ENCODE measurements at places on chromosomes 3 and 15.

- no peak for DNase-seq
These were observed 40.0 kb upstream of the RBMS3 start for GRCh38 chr3:29240887-29241286.

- peak; percentile 53 for DNase-seq
These were observed 14.2 kb downstream of the EIF4E3 start for GRCh38 chr3:71710906-71711494.

DNA sequence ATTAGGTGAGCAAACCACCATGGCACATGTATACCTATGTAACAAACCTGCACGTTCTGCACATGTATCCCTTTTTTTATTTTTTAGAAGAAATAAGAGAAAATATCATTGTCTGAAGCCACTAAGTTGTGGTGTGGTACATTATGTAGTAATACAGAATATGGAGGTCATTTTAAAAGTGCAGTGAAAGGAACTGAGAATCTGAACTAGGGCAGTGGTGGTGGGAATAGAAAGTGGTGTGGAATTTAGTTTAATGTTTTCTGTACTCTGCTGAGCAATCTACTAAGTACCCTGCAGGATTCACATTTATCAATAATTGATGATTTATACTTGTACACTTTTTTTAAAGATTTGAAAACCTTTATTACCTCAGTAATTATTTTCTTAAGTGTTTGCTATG, 283.5 kb downstream of the CHL1 start:
- no peak for DNase-seq

DNA sequence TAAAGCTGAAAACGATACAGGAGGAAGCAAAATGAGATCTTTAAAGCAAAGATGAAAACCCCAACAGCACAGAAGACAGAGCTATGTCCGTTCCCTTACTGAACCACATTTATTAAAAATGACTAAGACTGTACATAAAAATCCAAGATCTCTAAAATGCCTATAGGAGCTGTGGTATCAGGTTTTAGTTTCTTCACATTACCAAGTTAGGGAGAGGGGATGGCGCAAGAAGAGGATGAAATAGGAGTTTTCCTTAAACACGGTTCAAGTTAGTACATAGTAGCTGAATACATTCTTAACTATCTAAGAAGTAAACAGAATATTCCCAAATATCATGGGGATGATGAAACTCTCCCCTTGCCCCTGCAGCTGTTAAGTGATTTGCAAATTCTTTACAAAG, 6.3 kb downstream of the EOMES start:
- DNase-seq = no peak

GRCh38 chr3:184154885-184155643, at the start of gene DVL3:
DVL3 (plus strand) TSS chr3:184155377; CDS start chr3:184155636, 259 bp downstream.
- peak; percentile 73 for DNase-seq

- no peak for DNase-seq
These were observed 95.7 kb downstream of the VGLL3 start for GRCh38 chr3:86895202-86895601.

- no peak for DNase-seq
These were observed 1.7 kb downstream of the ANXA2 start for GRCh38 chr15:60396100-60396499.

DNA sequence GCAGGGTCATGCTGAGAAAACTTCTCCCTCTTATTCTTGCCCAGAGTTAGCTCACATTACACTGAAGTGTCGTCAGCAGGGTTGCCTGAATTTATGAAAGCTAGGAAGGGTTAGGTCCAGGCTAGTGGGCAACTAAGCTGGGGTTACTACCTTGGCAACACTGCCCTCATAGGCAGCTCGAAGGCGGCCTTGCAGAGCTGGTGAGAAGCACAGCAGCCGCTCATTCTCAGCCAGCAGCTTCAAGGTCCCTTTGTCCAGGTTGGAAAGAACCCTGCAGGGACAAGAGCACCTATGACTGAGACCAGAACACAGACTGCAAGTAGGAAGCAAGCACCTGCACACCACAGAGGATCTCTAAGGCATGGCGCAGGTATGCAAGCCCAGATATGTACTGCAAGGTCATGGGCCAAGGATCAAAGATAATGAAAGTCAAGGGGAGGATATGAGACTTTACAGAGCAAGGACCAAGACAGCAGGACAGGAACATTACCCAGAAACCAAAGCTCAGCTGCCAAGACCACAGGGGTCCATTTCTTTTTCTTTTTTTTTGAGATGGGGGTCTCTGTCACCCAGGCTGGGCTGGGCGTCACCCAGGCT, 2.8 kb downstream of the CDAN1 start:
- no peak for DNase-seq

GRCh38 chr3:159865041-159865579, 123.5 kb upstream of the IL12A start:
- no peak for DNase-seq

DNA sequence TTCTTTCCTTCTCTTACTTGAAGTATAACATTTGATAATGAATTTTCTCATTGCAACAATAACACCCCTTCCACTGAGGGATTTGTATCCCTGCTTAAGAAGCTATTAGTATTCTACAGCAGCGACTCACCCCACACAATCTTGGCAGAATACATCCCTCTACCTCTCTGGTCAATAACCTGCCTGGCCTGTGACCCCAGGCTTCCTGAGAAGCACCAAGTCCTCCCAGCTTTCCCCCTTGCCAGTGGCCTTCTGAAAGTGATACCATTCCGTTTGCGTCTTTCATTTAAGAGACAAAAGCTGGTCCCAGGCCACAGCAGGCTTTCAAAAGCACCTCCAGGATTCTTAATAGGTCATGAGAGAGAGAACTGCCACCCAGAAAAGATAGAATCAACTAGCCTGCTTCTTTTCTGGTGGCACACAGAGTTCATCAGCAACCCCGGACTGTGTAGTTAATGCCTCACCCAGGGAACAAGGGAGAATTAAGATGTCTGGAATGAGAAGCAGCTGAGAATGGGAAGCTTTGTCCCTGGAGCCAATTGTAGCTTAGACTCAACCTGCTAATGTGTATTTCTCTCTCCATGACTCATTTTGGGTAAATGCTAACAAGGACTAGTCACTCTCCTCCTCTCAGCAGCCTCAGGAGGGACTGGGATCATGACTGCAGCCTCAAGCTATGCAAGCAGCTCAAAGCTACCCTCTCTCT, 101.0 kb upstream of the CPNE4 start:
- DNase-seq = no peak

DNA sequence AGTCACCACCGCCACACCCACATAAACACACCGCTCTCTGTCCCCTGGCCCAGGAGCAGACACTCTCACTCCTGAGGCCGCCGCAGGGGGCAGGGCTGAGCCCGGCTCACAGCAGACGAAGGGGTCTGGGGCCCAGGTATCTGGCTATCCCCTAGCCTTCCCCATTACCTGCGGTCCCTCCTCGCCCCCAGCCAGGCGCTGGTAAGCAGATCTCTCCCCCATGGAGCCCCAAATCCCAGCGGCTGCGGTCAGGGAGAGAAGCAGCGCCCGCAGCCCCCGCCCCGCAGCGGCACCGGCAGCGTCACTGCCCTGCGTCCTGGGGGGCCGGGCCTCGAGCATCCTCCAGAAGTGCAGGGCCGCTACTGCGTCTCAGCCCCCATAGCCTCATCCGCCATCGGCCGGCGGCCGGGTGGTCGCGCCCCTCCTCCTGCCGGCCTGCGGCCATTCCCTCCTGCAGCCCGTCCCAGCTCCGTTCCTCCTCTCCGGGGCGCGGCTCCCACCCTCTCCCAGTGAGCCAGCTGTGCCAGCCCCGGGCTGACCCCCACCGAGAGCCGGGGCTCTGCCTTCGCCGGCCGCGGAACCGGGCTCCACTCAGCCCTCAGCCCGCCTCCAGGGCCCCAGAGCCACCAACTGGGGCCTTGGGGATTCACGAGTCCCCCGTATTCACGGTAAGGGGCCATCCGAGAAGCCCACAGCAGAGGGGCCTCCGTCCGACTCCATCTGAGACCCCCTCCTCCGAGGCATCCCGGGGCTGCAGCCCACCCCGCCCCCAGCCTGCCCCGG, 13.1 kb downstream of the TNK2 start:
- peak; percentile 71 for DNase-seq

DNA sequence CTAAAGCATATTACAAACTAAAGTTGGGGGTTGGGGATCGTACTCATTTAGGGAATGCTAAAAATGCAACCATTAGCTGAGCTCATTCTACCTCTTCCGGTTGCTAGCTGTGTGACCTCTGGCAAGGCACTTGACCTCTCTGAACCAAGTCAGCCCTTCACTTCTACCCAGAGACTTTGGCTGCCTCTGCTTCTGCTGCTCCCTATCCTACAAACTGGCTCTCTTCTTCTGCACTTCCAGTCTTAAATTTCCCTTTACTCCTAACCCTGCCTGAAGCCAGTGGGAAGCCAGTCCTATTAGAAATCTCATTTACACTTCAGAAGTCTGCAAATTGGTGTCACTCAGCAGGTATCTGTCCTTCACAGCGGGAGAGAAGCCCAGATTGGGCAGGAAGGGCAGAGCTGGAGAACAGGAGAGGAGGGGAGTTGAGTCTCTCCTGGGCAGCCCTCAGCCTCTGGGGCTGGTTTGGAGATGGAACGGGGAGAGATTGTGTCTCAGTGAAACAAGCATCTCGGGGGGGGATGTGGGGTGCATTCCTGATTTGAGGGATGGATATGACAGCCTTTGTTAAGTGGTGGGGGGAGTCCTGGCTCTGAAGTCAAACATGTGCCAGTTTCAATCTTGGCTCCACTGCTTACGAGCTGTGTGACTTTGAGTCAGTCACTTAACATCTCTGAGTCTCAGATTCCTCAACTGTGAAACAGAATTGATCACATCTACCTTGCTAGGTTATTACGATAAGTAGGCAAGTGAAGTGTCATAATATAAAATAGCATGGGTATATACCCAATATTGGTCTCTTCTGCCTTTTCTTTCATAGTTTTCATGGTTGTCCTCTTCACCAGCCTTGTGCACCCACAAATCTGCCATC, 7.8 kb upstream of the AEN start:
- DNase-seq = no peak

- DNase-seq = no peak
These were observed 14.1 kb downstream of the KCNMB3 start for GRCh38 chr3:179236669-179237301.

DNA sequence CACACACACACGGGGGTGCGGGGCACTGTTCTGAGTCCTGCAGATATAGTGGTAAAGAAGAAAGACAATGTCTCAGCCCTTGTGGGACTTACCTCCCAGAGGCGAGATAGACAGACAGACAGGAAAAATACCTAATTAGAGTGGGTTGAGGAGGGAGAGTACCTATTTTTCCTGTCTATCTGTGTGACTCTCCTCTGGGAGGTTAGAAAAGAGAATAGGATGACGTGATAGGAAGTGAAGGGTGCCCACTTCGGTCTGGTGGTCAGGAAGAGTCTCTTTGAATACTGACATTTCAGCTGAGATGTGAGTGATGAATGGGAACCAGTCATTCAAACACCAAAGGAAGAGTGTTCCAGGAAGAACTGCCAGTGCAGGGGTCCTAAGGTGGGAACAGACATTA, 4.1 kb upstream of the APOD start:
- no peak for DNase-seq

GRCh38 chr15:90001062-90001682, at the start of gene ZNF710:
ZNF710 (plus strand) TSS chr15:90001324; CDS start chr15:90067138, 65,814 bp downstream.
- DNase-seq = peak; percentile 64

DNA sequence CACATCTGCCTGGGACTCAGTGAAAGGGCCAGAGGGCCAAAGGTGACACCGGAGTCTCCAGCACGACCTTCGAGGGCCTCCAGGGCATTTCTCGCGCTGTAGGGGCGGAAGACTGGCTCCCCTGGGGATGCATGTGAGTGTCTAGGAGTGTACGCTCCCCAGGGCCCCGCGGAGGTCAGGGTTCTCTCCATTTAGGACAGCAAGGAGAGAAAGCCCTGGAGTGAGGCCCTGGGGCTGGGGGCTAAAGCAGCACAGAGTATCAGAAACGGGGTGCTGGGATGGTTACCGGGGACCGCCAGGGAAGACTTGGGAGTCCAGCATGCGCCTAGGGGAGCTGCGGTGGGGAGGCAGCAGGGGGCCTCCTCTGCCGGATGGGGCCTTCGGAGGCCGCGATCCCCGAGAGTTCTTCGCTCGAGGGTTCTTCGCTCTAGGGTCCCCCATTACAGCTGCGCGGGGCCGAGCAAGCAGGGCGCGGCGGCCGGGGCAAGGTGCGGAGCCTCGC, 595 bp upstream of the APBA2 start:
- no peak for DNase-seq

DNA sequence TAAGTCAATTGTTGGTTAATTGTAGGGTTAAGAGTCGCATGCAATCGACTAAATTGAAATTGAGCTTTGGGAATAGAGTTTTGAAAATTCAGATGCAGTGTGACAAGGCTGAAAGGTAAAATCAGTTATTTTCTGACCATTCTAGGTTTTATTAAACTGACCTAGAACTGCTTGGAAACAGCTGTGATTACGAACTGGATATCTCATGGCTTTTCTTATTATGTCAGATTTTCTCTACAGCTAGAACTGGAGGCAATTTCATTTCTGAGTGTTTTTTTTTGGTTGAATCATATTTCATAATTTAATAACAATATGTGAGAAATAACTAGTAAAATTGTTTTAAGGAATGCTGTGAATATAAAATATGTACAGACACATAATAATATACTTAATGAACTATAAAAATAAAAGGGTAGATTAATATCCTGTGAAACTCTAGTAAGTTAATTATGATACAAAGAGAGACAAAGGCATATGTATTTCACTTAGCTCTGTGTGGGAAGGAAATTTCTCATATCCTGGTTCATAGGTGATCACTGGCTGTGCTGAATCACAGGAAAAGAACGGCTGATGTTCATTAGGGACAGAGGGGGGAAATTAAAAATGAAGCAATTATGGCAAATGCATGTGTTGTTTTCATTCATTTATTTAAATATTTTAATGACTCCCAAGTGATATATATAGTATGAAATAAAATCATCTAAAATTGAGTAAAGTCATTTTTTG, 403.2 kb downstream of the ZIC1 start:
- no peak for DNase-seq

DNA sequence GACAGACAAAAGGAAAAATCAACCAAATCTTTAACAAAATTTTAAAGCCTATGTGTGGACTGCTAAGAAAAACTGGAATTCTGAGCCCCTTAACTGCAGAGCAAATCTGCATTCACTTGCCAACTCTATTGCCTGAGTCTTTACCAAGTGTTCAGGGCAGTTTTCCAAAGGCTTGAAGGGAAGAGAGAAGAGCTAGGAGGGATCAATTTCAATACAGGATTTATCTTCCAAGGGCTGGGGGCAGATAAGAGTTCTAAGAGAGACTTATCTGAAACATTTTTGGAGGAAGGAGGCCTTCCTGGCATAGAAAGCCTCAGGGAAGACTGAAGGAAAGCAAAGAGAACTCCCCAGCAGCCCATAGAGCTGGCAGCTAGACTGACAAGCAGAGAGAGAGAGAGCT, 31.4 kb upstream of the LSAMP start:
- DNase-seq = no peak

DNA sequence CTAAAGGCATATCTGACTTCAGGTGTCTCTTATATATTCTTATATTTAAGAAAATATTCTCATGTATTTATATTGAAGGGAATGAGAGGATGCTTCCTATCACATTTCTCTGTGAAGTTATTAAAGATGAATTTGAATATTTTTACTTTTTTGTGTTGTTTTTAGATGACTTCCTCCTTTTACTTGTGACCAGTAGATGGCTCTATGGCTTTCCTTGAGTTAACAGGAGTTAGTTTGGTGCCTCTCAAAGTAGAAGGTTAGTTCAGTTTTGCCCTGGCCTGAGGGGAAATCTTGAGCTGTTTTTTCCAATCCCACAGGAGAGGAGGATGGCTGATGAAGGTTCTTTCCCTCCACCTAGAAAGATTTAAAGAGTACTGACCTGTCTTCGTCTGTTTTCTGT, 80.7 kb downstream of the SQOR start:
- DNase-seq = no peak
